ENCODE measurements at places on chromosomes 2 and 18.

- no peak for DNase-seq
Observed at GRCh38 chr18:64474255-64474654, 325.4 kb upstream of the LINC00305 start.

DNA sequence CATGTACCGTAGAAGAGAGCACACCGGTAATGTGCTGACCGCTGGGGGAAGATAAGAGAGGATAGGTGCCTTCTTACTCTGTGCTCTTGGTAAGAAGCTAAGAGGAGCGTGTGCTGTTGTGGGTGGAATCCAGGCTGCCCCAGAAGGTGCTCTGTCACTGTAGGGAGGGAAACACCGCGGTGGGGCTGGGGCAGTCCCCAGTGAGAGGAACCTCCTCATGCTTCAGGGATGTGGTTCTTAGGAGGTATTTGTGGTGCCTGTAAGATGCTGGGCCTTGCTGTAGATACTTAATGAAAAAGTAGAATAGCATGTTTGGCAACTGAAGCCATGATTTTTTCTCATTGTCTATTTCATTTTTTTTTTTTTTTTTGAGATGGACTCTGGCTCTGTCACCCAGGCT lies 1.1 kb downstream of the COLEC11 start:
- no peak for DNase-seq

DNA sequence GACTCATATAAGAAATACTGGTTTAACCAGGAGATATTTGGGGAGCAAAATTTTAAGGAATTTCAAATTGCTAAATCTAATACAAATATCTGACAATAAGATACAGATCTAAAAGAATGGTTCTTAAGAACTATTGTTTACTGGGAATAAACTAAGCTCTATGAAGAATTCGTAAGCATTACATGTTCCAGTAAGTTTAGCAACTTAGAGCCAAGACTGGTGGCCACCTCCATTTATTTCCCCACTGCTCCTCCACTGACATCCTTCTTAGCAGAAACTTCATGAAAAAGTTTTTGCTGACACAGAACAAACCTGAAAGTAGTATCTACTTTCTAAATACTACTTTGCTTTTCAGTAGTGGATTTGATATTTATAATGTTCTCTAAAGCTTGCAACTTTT lies 83.0 kb downstream of the ACSL3 start:
- DNase-seq = no peak

DNA sequence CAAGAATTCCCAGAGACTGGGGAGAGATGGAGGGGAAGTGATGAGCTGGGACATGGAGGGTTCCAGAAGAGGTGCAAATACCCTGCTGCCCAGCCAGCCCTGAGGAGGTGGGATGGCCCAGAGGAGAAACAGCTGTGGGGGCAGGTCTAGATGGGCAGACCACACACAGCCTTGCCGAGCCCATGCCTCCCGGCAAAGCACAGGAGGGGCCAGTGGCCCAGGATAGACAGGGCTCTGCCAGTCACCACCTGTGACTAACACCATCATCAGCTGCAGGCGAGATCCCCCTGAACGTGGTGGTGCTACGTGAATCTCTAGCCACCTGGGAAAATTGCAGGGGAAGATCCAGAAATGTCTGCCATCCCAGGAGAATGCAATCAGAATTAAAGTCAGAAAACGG lies 39.4 kb downstream of the SCTR start:
- no peak for DNase-seq

DNA sequence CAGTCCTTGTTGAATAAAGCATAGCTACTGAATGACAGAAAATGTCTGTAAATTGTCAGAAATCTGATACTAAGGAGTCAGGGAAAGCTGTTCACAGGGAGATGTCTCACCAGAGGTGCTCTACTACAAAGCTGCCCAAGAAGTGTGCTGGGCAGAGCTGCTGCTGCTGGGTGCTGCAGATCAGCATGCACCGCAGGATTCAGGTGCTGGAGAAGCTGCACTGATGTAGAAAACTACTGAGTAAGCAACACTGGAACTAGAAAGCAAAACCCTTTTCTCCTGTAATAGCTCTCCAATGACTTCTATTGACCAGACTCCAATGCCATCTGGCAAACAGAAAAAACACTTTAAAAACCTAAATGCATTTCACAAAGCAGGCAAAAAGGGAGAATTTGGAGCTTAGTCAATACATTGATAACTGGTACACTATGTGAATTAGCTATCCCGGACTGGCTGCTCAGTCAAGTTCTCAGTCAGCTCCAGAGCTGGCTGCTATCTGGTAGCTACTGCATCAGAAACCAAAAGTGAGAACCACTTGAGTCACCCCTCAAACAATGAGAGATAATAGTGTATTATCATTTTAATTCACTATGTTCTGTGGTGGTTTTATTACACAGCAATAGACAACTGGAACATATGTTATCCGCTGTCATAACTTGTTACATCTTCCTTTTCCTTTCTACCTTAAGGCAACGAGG lies 493.1 kb downstream of the CPS1 start:
- no peak for DNase-seq

DNA sequence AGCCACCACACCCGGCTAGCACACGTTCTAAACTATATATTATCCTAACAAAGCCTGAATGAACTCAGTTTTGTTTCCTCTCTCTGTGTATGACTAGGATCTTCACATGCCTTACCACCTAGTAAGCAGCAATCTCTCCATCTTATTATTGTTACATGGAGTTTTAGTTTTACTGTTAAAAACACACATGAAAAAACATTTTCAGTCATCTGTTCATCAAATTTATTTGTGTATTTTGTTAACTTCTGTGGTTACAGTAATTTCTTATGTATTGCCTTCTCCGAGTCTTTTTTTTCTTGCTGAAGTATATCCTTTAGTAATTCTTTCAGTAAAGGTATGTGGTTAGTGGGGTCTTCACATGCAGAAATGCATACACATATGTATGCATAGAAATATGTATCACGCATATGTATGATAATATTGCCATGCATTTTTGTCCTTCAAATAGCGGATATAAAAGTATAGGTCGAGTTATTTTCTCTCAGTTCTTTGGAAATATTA lies 31.4 kb downstream of the ANO7 start:
- DNase-seq = no peak

GRCh38 chr2:231160701-231161100 lies 35.9 kb upstream of the HTR2B start:
- DNase-seq = no peak

DNA sequence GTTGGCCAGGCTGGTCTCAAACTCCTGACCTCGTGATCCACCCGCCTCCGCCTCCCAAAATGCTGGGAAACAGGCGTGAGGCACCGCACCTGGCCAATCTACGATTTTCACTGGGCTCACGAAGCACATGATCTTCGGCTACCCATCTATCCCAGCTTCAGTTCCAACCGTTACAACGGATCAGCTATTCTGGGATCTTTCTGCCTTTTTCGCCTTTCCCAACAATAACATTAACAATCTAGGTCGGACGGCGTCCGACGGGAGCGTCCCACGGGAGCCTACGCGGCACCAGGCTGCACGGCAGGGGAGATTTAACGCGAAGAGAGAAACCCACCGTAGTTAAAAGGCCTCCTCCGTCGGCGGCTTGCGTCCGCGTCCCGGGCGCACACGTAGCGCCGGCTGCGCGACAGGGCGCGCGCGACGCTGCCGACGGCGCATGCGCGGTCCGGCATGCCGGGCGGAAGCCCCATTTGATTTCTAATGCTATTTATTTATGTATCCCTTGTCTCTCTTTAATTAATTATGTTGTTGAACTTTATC lies at the start of gene MSL3B:
MSL3B (minus strand) TSS at position 394 of the 540 bp plus-strand sequence.
- DNase-seq = no peak

DNA sequence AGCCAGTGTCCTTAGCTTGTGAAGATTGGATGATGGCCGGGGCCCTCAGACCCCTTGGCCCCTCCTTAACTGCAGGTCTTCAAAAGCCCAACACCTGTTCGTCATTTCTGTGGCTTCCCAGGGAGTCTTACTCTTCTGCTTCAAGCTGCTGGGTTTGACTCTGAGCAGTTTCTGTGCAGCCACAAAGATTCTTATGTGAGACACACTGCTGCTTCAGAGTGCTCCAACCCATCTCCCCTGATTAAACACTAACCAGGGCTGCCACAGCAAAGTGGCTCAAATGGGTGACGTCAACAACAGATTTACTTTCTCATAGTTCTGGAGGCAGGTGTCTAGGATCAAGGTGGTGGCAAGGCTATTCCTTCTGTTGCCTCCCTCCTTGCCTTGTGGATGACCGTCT lies 40.8 kb downstream of the TSN start:
- no peak for DNase-seq

DNA sequence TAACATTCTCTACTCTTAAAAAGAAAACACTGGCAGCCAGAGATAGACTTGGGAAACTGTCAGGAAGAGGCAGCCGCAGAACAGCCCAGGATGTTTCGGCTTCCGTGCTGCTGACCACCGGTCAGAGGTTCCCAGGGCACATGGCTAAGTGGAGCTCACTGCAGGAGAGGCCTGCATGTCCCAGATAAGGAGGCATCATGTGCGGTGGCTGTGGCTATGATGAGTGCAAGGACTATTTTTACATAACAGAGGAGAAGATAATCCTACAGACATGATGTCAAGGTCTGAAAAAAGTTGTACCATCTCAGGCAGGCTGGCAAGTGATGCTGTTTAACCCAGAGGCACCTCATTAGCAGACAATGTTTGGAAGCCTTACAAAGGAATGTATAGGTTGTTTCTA lies 252.3 kb downstream of the CYRIA start:
- no peak for DNase-seq

All from cortex of kidney (tissue), 1 donor.